Activated T-cell treated with anti-CD3 and anti-CD28 coated beads, Interleukin-2, amount 50 U/mL, for 24 hours (primary cell): ENCODE measurements at places on chromosomes 2 and 18.

GRCh38 chr2:173386738-173387065 is 32.0 kb downstream of the CDCA7 start:
- DNase-seq: no peak

DNA sequence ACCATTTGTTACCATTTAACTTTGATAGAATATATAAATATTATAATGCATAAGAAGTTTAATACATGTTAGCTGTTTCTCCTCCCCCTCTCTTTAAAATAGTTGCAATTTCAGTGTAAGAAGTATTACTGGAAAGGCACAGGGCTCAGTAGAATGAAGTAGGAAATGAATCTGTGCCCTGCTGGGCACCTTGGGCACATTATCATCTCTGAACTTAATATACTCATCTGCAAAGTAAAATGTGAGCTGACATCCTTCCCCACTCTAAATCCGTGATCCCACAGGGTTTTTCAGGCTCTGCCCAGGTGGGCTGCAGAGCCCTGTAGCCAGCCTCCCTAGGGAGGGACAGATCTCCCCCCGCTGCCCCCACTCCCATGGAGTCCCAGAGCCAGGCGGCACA is 56.8 kb downstream of the DPP4 start:
- no peak for DNase-seq

DNA sequence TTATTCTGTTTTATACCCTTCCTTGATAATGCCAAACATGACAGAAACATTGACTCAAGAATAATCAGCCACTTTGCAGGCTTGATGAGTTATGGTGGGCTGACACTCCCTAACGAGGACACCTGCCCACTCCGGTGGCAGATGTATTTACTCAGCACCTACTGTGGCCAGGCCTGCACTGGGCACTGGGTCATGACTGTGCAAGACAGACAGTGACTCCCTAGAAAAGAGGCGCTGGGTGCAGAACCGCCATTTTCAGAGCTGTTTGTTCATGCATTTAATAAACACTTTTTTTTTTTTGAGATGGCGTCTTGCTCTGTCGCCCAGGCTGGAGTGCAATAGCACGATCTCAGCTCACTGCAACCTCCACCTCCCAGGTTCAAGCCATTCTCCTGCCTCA is 32.5 kb downstream of the SNED1 start:
- no peak for DNase-seq

GRCh38 chr18:50473881-50474280 is 86.0 kb upstream of the MAPK4 start:
- DNase-seq: no peak

DNA sequence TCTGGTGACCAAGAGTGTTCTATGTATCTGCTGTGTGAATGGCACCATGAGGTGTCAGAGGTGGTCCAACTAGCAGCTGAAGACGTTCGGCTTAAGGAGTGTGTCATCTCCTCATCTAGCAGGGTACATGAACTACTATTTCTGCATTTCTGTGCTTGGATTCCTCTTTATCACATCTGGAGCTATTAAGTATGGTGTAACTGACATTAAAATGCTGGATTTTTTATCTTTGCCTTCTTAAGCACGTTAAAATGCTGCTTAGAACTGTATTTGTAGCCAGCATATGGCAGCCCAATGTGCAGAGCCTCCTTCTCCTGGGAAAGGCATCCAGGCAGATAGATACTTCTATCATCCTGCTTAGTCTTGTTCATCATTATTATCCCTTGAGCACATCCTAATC is 409.3 kb upstream of the MMADHC start:
- no peak for DNase-seq

- DNase-seq: no peak
These were observed 103.5 kb downstream of the MSH2 start for GRCh38 chr2:47506436-47506835.

GRCh38 chr2:173075056-173075780 is 428 bp upstream of the MAP3K20 start:
- DNase-seq: no peak

DNA sequence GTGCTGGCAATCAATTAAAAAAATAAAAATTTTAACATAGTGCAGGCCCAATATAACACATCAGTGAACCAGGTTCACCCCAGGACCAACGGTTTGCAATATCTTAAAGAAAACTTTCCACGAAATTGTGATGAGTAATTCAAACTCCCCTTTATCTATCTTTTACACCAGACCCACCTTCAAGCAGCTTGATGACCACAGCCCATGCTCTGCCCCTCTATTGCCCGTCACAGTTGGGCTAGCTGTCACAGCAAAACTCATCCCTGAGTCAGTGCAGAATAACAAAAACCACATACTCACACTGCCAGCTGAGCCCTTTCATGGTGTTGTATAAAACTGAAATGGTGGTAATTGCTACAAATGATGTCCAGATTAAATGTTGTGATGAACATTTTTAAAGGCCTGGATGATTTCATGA is 112.5 kb upstream of the CREB1 start:
- DNase-seq: no peak

- DNase-seq: no peak
These were observed 396.0 kb upstream of the SMIM21 start for GRCh38 chr18:75823471-75823870.

DNA sequence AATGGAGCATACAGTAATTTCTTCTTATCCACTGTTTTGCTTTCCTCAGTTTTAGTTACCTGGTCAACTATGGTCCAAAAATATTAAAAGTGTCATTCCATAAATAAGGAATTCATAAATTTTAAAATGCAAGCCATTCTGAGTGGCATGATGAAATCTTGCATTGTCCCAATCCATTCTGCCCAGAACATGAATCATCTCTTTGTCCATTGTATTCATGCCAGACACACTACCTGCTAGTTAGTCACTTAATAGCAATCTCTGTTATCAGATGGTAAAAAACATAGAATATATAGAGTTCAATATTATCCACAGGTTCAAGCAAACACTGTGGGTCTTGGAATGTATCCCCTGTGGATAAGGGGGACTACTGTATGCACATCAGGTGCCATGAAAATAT is 872.2 kb upstream of the NXPH2 start:
- no peak for DNase-seq

DNA sequence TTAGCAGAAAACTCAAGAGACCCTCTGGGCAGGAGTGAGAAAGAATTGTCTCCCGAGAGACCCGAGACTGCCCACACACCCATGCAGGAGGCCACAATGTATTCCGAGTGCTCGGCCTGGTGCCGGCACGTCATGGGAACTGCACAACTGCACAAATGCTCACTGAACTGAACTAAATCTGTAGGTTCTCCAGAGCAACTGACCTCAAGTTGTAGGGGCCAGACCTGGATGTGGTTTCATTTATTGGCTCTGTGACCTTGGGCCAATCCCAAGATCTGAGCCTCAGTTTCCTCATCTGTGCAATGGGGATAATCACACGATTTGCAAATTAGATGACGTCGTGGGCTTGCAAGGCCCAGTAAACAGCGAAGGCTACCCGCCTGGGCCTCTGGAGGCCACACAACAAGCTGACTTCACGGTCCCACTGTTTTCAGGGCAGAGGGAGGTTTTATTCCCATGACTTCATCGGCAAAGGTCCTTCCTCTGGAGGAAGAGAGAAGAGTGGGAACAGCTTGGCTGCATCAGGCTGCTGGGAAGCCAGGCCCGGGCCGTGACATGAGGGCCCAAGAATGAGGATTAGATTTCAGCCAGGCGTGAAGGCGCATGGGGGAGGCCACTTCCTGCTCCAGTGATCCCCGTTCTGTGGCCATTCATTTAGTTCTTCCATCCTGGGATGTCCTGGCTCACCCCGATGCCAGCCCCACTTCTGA is 3.6 kb upstream of the ERFE start:
- DNase-seq: no peak

DNA sequence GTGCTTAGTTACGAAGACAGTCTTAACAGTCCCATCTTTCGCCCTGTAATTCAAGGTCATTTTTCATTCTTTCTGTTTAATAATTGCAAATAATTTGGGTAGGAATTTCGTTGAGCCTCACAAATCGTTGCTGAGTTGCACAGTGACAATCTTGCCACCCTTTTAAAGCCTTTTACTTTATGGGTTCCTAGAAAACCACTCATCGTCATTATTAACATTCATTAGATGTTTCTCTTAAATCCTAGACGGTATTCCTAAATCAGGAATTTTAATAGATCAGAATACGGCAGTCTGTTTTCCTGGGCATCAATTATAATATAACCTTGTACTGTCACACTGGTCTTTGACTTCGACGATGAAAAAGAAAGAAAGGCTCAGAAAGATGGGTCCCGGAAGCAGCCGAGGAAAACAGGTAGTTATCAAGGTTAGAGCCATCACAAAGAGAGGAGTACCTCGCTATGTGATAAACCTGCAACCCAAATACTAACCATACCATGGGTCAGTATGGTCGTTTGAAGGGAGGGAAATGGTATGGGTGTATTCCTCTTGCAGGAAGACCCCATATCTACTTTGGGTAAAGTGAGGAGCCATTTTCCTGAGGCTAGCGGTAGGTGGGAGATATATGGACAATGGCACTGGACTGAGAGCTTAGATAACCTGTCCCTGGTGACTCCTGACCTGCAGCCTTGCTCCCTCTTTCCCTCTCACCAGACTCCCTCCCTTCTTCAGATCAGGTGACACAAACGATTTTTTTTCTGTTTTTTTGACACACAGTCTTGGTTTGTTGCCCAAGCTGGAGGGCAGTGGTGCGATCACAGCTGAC is 981 bp upstream of the SF3B1 start:
- DNase-seq: no peak

DNA sequence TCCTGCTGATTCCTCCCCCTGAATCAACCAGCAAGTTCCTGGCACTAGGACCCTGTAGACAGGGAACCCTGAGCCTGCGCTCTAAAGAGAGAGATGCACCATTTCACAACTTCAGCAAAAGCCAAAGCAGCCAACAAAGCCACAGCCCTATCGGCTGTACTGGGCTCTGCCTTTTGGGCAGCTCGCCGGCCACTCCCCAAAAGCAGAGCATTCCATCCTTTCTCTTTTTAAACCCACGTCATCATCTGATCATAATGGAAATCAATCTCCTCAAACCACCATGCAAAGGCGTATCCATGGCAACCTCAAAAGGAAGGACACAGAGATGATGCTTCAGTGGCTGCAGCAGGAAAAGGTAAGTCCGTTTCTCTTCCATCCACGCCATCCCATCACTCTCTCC is 5.3 kb upstream of the DCTN1 start:
- DNase-seq: no peak

DNA sequence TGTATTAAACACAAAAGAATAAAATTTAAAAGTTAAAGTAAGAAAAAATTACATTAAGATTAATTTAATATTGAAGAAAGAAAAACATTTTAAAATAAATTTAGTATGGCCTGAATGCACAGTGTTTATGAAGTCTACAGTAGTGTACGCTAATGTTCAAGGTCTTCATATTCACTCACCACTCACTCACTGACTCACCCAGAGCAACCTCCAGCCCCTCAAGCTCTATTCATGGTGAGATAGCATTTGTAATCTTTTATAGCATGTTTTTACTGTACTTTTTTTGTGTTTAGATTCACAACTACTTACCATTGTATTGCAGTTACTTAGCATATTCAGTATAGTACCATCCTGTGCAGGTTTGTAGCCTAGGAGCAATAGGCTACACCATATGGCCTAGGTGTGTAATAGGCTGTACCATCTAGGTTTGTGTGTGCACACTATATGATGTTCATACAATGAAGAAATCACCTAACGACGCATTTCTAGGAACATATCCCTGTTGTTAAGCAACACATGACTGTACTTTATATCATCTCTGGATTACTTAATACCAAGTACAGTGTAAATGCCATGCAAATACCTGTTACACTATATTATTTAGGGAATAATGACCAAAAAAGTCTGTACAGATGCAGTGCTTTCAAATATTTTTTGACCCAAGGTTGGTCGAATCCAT is 144.0 kb upstream of the IL1R2 start:
- no peak for DNase-seq

DNA sequence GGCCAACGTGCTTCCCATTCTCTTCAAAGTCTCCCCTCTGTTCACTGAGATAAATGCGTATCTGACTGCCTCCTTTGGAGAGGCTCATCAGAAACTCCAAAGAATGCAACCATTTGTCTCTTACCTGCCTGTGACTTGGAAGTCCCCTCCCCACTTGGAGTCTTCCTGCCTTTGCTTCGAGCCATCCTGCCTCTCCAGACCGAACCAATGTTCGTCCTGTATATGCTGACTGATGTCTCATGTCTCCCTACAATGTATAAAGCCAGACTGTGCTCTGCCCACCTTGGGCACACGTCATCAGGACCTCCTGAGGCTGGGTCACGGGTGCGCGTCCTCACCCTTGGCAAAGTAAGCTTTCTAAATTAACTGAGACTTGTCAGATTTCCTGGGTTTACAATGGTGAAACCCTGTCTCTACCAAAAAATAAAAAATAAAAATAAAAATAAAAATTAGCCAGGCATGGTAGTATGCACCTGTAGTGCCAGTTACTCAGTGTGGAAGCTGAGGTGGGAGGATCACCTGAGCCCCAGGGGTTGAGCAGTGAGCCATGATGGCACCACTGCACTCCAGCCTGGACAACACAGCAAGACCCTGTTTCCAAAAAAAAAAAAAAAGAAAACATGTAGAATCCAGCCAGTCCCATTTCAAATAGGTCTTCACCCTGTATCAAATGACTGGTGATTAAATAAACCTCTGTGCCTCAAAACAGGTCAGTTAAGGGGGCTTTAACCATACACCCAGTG is 29.0 kb downstream of the HDLBP start:
- no peak for DNase-seq

DNA sequence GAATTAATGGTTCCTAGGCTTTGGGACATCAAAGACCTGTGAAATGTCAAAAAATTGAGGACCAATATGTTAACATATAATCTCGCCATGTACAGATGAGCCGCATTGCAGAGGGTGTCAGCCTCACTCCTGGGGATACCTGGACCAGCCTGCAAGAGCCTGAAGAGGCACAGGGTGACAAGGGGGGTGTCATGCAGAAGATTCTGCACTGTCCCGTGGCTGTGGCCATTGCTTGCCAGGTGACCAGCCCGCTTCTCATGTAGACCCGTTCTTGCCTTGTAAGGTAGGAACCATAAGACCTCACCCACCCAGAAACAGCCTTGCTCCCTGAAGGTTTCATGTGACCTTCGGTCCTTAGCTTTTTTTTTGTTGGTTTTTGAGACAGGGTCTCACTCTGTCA is 37.5 kb downstream of the TMEM37 start:
- no peak for DNase-seq

DNA sequence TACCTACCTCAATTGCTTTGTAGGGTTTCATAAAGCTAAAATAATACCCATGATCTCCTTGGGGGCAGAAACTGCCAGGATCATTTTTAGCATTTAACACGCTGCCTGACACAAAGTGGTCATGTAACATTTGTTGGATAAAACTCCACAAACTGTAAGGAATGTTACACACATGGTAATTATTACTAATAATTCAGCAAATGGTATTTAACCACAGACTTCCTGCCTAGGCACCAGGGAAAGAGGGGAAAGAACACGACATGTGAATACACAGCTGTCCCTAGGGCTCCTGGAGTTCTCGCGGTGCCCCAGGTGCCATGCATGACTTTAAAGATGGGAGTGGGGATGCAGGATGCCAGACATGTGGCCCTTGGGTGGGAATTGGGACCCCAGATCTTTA is 43.5 kb downstream of the ASAP2 start:
- no peak for DNase-seq

- DNase-seq: no peak
These were observed 254.3 kb upstream of the TNP1 start for GRCh38 chr2:217114117-217114516.
